ENCODE measurements at places on chromosomes 6 and 20.
A peak's percentile ranks its signal among the peaks of the same experiment; 100 is the strongest.

DNA sequence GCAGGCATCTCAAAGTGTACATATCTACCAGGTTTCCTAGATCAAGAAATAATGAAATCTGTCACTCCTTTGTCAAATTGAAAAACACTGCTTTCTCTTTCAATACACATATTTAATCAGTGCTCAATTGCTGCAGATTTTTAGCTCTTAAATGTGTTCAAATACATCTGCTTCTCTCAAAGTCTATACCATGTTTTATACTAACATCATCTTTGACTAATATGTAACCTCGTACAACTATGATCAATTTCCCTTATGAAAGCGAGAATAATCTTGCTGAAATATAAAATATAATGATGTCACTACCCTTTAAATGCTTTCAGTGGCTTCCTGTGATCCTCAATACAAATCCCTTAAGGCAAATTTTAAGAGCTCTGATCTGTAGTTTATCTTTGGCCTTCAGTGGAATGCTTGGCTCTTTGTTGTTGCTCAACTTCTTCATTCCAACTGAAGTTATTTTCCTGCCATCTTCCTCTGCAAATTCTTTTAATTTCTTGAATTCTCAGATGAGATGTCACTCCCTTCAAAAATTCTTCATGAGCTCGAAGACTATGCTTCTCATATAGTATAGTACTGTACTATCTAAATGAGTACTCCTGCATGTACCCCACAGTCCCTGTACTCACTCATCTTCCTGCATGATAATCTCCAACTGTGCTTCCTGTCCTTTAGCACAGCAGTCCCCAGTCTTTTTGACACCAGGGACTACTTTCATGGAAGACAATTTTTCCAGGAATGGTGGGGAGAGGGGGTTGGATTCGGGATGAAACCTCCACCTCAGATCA, 545.1 kb upstream of the GJE1 start:
- no peak for DNase-seq

DNA sequence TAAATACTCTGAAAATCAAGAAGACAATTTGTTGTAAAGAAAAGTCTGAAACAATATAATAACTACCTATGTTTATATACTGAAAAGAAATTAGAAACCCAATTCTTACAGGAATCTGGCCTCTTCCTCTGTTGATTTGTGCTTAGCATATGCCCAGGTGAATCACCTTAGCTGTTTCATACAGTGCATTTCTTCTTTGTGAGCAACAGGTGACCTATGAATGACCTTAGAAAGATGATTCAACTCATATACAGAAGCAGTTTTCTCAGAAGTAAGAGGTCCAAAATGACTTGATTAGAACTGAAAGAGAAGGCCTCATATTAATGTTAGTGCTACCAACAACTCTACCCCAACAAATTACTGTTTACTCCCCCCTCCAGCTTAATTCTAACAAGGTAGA, 419.5 kb upstream of the ID4 start:
- no peak for DNase-seq

- DNase-seq: peak; percentile 85
Observed at GRCh38 chr6:17600527-17601385, 654 bp downstream of the FAM8A1 start.

- DNase-seq: no peak
Observed at GRCh38 chr6:26105109-26105730, 18.0 kb downstream of the HFE start.

GRCh38 chr6:118485601-118486550, 62.2 kb upstream of the PLN start:
- no peak for DNase-seq

DNA sequence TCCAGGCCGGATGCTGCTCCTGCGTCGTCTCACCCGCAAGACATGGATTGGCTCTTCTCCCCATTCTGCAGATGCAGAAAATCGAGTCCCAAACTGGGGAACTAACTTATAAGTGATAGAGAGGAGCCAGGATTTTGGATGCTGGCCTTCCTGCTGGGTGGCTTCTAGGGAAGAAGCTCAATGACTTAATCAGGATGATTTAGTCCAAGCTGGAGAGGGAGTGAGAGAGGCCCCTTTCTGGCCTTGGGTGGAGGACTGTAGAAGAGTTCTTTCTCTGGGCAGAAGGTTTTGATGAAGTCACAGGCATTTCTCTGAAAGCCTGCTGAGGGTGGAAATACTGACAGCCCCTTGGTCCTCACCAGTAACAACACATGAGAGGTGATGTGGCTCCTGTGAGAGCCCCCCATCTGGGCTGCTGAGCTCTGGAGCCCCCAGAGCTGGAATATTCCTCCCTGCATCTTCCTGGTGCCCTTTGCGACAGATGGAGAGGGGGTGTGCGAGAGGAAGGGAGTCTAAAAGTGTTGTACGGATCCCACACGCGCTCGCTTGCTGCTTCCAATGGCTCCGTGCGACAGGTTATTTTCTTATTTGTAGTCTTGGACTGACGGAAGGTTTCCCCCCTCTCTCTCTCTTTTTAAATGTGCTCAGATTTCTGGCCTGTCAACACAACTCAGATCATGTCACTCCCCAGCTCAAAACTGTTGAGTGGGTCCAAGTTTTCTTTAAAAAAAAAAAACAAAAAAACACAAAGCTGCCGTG, 3.5 kb downstream of the SIRPA start:
- DNase-seq: no peak

GRCh38 chr6:135938576-135939207, 87.2 kb downstream of the PDE7B start:
- no peak for DNase-seq

- no peak for DNase-seq
Observed at GRCh38 chr6:161949531-161949930, 675.7 kb upstream of the AGPAT4 start.

DNA sequence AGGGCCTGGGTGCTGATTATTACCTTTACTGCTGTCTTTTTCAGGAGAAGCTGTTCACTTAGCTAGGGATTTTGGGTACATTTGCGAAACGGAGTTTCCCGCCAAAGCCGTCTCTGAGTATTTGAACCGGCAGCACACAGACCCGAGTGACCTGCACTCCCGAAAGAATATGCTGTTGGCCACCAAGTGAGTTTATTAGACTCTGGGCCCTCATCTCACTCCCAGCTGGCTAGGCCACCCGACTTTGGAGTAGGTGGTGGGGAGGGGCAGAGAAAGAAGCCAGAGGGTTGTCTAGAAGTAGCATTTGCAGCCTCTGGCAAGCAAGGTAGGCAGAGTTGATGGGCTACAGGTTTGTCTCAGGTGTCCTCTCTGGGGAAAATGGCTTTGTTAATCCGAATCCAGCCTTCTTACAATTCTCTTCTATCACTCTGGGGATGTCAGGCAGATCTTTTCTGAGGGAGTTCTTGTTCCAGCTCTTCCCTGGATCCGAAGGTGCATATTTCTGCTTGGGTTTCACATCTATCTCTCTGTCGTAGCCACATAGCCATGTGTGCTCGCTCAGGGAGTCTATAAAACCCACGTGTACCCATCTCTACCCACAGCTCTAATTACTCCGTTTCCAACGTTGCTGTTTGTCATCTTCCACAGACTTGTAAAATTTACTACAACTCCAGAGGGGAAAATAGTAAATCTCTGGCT, 21.6 kb downstream of the TFAP2B start:
- DNase-seq: no peak

- peak; percentile 83 for DNase-seq
Observed at GRCh38 chr6:158002951-158003853, 21.5 kb downstream of the SYNJ2 start.

- no peak for DNase-seq
Observed at GRCh38 chr6:84172574-84172973, 54.9 kb downstream of the CEP162 start.

DNA sequence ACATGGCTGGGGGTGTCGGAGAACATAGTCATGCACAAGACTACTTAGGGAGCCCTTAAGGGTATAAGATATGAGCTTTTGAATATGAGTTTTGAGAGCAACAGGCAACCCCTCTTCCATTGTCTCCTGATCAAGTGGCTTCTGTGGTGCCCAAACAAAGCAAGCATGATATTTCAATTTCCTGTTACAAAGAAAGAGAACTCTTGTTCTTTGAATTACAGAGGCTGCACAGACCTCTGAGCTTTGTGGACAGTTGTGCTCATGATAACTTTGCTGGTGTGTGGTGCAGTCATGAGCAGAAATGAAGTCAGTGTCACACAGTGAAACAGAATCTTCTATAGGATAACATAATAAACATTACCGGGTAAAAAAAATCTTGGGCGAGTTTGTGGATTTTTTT, 66.8 kb upstream of the THEMIS start:
- DNase-seq: no peak

- DNase-seq: no peak
Observed at GRCh38 chr6:15378866-15379265, 133.0 kb downstream of the JARID2 start.

- no peak for DNase-seq
Observed at GRCh38 chr6:71979911-71980310, 93.6 kb downstream of the RIMS1 start.

- DNase-seq: peak; percentile 97
Observed at GRCh38 chr6:31795616-31796298, at the start of gene VARS1. TSS of gene VARS1 (minus strand) at chr6:31795752. CDS start at chr6:31795217, 535 bp downstream.

- no peak for DNase-seq
Observed at GRCh38 chr6:51118792-51119191, 300.1 kb downstream of the TFAP2B start.

GRCh38 chr20:20342066-20342465, 25.8 kb upstream of the INSM1 start:
- DNase-seq: no peak

- DNase-seq: peak; percentile 33
Observed at GRCh38 chr20:32446301-32447100, 88.4 kb downstream of the ASXL1 start.

- no peak for DNase-seq
Observed at GRCh38 chr6:81624453-81624852, 128.0 kb downstream of the TENT5A start.

- no peak for DNase-seq
Observed at GRCh38 chr6:151804585-151805285, 2.7 kb upstream of the ESR1 start.

GRCh38 chr6:151112130-151112529, 127.6 kb upstream of the AKAP12 start:
- no peak for DNase-seq

DNA sequence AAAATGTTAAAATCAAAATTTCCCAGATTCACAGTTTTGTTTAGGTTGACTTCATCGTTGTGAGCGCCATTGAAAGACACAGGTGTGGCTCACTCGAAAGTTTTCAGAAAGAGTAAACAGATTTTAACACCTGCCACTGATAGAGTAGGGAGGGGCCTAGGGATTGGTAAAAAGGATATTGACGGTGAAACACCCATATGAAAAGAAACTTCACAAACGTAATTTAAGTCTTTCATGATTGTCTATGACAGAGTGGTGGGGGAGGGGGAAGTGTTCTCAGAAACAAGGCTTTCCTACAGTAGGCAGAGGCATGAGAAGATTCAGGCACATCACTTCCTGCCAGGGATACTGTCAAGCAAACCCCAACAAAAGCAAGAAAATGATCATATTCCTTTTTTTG, 101.4 kb downstream of the PERP start:
- DNase-seq: no peak

GRCh38 chr20:45592574-45593189, 13.6 kb upstream of the WFDC8 start:
- DNase-seq: no peak

GRCh38 chr6:30263734-30264133, 50.5 kb upstream of the TRIM26 start:
- DNase-seq: no peak

DNA sequence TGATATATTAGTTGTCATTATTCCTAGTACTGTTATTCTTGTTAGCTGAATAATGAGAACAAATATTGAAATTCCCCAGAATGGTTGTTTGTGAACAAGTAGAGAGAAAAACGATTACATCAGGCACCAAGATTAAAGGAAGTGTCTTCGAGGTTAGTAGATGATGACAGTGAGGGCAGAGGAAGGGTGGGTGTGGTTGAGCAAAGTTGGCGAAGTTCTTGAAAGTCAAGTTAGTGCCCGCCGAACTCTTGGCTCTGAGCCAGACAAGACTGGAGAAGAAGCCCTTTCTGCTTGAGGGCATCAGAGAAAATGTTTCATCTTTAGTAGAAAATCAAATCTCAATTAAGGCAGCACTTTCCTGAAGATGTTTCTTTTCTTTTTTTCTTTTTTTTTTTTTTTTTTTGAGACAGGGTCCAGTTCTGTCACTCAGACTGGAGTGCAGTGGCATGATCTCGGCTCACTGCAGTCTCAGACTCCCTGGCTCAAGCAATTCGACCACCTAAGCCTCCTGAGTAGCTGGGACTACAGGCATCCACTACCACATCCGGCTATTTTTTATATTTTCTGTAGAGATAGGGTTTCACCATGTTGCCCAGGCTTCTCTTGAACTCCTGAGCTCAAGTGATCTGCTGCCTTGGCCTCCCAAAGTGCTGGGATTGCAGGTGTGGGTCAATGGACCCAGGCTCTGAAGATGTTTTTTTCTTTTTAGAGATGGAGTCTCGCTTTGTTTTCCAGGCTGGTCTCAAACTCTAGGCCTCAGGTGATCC, 77.1 kb downstream of the SGK1 start:
- no peak for DNase-seq

DNA sequence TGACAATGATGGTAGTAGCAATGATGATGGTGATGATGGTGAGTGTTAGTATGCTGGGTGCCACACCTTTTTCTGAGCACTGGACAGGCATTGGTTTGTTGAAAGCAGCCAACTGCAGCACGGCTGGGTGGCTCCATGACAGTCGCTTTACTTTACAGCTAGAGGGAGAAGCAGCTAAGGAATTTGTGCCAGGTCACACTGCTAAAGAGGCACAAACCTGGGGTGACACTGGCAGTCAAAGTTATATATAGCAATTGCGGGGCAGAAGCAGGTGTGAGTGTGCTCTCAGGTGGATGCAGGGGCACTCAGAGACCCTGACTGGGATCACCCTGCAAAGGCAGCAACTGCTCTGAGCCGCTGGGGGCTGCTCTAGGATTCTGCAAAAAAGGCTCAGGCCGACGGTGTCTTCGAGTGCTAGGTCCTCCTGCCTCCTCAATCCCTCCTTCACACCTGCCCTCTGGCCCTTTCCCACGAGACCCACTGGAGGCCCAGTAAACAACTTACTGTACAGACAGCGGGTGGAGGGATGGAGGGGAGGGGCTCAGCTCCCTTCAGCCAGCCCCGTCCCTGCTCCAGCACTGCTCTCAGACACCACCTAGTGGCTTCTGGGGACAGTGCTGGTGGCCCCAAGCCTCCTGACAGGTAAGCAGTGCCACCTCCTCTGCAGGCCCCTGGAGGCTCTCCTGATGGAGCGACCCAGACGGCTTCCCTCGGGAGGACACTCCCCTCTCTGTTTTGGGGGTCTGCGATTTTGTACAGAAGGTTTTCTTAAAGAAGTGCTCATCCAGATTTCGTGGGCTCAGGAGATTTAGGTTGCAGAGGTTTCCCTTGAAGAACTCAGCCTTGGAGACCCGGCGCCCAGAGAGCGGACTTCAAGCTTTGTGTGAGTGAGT, 4.4 kb upstream of the RPS21 start:
- DNase-seq: peak; percentile 73

DNA sequence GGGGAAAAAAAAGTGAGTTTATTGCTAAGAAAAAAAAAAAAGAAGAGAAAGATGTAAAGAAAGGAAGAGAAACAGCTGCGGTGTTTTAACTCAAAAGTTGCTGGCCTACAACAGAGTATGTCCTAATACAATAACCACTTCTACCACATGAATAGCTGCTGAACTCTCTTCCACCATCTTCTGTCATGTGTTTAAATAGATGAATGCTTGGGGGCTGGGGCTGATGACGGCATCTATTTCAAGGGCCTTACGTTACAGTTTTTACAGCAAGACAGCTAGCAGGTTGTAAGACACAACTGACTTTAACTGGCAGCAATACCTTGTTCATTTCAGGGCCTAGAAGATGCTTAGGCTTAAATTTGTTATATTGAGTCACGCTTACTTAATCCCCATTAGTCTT, 50.4 kb downstream of the MAP3K7 start:
- no peak for DNase-seq

All from aorta (tissue), 5 donors.